ENCODE measurements at places on chromosomes 2 and 18. TPM values are rescaled to one million over a fixed set of nuclear protein-coding genes. Genes with fewer than 3 reads are reported as not detected.

- no peak overlapping the region for H3K4me3 ChIP-seq
- no peaks in the 10 kb centered on the region for H3K36me3 ChIP-seq
- no peaks in the 10 kb centered on the region for H3K4me1 ChIP-seq
- DNase-seq = no peak
- H3K27me3 ChIP-seq = no peaks in the 10 kb centered on the region
Observed at GRCh38 chr2:189037518-189037917, 63.3 kb downstream of the COL3A1 start.

DNA sequence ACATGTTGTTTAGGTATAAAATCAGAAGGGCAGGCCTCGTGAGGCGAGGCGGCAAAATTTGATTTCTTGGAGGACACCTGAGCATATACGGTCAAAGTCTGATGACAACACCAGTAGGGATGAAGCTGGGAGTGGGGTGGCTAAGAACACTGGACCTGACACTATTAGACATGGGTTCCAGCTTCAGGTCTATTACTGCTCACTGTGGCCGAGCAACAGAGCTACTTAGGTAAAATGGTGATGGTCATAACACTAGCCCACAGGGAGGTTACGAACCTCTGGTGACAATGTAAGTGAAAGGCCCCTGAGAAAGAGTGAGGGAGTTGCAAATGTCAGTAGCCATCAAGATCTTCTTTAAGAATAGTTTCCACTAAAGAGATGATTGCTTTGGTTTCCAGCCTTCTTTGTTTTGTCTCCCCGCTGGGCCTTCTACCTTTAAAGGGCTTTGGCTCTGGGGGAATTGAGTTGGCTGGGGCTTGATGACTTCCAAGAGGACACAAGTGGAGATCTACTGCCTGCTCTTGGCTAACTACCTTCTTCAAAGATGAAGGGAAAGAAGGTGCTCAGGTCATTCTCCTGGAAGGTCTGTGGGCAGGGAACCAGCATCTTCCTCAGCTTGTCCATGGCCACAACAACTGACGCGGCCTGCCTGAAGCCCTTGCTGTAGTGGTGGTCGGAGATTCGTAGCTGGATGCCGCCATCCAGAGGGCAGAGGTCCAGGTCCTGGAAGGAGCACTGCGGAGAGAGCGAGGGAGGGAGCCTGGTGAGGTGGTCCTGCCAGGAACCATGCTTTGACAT is 3.5 kb downstream of the IL1B start:
- no peaks in the 10 kb centered on the region for H3K27me3 ChIP-seq
- no peaks in the 10 kb centered on the region for H3K4me1 ChIP-seq

DNA sequence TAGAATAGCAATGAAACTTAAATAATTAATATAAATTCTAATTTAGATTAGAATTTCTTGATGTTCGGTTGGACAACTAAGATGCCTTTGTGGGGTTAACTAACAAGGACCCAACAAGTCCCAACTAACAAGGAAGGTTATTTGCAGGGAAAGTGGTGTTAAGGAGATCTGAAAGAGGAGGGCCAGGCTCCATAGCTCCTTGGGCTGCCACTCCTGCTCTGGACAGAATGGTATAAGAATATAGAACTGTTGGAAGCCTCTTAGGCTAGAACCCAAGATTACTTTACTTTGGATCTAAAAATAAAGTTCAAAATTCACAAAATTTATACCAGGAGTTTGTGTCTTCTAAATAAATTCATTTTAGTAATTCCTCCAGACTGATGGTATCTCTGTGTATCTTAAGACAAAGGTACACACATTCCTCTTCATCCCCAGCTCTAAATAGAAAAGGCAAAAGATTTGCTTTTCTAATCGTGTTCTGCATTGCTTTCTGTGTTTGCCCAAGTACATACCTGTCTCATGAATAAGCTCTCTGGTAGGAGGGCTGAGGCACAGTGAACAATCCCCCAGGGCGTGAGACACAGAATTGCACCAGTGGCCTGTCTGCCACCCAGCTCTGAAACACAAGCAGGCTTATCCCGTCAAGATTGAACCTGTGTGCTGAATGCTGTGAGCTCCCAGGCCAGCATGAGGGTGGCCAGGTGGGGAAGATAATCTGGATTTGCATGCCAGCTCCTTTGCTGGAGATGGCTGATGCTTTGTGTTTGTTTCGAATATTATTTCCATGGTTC is 176.0 kb downstream of the ACKR3 start:
- no peak overlapping the region for H3K4me3 ChIP-seq
- H3K36me3 ChIP-seq = no peaks in the 10 kb centered on the region
- H3K4me1 ChIP-seq = no peaks in the 10 kb centered on the region
- no peak for DNase-seq

DNA sequence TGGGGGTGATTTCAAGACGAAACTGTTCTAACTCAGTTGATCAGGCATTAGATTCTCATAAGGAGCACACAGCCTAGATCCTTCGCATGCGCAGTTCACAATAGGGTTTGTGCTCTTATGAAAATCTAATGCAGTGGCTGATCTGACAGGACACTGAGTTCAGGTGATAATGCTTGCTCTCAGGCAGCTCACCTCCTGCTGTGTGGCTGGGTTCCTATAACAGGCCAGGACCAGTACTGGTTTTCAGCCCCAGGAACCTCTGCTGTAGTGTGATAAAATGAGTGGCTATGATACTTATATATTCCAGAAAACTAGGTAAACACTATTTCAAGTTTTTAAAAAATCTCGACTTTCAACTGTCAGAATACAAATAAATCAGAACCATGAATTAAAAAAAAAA is 271.4 kb downstream of the GALNT13 start:
- H3K27me3 ChIP-seq = no peaks in the 10 kb centered on the region
- H3K4me3 ChIP-seq = no peak overlapping the region
- H3K4me1 ChIP-seq = no peaks in the 10 kb centered on the region

DNA sequence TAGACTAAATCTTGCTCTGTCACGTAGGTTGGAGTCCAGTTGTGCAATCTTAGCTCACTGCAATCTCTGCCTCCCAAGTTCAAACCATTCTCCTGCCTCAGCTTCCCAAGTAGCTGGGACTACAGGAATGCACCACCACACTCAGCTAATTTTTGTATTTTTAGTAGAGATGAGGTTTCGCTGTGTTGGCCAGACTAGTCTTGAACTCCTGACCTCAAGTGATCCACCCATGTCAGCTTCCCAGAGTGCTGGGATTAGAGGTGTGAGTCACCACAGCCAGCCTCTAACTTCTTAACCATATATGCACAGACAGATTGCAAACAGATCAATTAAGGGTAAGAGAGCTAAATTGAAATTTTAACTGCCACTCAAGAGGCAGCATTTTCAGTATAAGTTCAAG is 22.1 kb upstream of the CNGA3 start:
- H3K4me1 ChIP-seq = no peaks in the 10 kb centered on the region
- no peak for DNase-seq
- no peak overlapping the region for H3K4me3 ChIP-seq
- no peaks in the 10 kb centered on the region for H3K36me3 ChIP-seq
- H3K27ac ChIP-seq = no peak overlapping the region

The FBXO36 gene
- polyA plus RNA-seq = 1.2 TPM

The KANSL1L gene
- polyA plus RNA-seq = 1.6 TPM

The MYL1 gene
- polyA plus RNA-seq = not detected

The KCNIP3 gene
- not detected for polyA plus RNA-seq

The CFAP210 gene
- not detected for polyA plus RNA-seq

Data from naive thymus-derived CD4-positive, alpha-beta T cell (primary cell).